ENCODE measurements at places on chromosomes 2 and 18. TPM values are rescaled to one million over a fixed set of nuclear protein-coding genes. Genes with fewer than 3 reads are reported as not detected.

- peak; percentile 5 for DNase-seq
Measured at GRCh38 chr2:212595036-212595654, 56.5 kb upstream of the ERBB4 start.

- DNase-seq = no peak
Measured at GRCh38 chr2:226030369-226030768, 630.9 kb downstream of the NYAP2 start.

DNA sequence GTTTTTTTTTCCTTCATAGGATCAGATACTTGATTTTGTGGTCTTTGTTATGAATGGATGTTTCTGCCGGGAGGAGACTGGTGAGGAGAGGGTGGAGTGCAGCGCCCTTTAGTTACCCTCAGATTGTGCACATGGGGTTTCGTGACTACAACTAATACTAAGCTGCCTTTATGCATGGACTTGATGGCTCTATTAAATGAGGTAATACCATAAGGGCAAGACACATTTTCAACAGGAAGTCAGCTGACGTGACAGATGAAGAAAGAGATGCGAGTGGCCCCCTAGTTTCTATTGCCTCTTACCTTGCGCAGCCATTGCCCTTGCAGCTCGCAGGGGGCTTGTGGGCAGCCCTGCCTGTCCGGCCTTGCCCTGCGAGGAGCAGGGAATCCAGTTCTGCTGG is 24.4 kb downstream of the ZNF407 start:
- DNase-seq = no peak

DNA sequence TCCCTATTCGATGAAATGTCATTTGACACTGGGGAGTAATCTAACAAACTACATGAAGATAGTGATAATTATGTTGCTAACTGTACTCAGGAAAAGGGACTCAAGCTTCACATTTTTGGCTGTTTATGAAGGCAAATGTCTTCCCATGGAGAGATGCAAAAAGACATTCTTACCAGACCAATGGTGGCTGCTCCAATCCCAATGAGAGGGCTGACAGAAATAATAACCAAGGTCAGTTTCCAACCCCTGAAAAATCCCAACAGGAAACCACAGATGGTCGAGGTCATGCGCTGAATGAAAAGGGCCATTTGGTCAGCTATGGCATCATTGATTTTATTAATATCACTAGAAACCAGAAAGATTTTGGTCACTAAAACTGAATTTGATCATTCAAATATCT is 37.6 kb downstream of the ABCB11 start:
- no peak for DNase-seq

The FLACC1 gene
- 1.6 TPM for polyA plus RNA-seq

The NT5C1B gene
- polyA plus RNA-seq = 0.83 TPM
